GM13976 (cell line): ENCODE measurements at places on chromosomes 3 and 15.

- DNase-seq, result no peak
These were observed 41.8 kb upstream of the ARPIN start for GRCh38 chr15:89954541-89954940.

- no peak for DNase-seq
These were observed 12.5 kb downstream of the DOCK3 start for GRCh38 chr3:50687127-50687751.

DNA sequence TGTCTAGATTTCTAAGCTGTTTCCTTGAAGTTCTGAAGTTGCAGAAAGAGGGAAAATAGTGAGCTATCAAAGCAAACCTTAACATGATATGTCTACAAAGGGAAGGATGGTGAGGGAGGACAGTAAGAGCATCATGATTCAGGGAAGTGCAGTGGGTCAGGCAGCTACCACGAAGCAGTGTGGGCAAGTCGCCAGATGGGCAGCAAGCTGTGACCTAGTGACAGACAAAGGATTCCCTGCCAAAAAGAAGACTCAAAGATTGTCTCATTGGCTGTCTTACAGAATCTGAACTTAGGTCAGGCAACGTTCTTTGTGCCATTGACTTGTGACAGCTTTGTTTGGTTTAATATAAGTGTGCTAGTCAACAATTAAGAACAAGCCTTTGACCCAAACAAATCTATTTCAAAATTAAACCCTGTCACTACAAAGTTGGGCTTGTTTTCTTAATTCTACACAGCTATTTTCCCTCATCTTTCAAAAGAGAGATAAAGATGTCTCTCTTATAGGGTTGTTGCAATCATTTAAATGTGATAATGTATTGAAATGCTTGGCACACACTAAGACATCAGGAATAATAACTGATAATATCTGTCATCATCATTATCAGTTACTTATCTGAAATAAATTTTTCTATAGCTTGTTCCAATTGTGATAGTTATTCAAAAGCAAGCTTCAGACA, 153.3 kb downstream of the ECT2 start:
- no peak for DNase-seq

GRCh38 chr15:85318048-85318731, 62.2 kb upstream of the AKAP13 start:
- DNase-seq, result peak; percentile 71

DNA sequence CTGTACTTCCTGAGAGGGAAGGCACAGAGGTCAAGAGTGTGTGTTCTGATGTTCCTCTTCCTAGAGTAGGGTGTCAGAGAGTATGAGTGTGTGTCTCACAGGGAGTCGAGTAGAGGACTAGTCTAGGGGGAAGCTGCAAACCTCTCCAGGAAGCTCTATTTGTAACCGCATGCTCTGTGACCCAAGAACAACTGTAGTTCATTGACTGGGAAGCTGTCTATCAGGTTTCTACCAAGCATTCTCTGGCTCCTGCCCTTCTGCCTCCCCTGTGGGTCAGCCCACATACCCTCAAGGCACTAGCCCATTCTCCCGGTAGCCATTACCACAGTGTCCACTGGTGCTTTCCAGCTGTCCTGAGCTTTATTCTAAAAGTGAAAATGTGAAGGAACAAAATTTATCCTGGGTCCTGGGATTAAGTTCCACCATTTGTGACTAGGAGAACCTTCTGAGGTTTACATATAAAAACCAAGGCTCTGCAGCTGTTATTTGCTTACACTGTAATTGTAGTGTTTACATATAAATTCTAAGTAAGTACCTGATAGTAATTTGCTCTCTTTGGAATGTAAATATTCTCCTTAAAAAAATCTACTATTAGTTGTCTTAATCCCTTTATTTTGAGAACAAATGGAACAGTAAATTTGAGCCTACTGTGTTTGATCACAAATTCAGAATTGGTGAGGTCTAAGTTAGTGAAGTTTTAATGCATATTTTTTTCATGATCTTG, 40.7 kb downstream of the MYRIP start:
- no peak for DNase-seq

DNA sequence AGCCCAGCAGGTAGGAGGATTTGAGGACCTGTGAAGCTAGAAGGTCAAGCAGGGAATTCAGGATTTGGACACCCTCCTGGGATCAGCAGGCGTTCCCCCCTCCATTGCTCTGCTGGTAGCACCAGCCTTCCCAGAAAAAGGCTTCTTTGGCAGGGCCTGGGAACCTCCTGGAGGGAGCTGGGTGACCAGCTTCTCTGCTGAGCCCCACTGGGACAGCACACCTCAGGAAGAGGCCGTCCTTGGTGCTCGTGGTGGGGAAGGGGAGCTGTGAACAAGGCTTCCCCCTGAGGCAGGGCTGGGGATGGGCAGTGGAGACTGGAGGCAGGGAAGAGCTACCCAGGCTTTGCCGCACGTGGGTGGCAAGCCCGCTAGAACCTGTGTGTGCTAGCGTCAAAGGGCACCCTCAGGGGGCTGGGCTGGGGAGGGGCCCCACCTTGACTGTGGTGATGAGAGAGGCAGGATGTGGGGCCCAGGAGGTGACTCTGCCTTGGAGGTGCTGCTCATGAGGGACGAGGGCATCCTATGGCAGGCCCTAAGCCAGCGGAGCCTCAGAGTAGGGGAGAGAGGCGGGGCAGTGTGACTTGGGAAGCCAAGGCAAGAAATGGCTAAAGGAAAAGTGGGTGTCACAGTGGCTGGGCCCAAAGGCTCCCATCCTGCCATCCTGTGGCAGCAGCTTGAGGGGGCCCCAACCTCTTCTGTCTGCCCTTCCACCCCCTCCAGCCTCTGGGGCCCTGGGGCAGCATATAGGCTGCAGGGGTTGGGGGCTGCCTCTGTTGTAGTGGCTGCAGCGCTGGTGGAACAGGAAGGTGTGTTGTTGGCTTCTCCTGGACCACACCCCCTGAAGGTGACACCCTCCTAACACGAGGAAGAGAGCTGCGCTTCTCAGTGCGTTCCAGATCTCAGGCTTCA, 20.7 kb downstream of the KLF13 start:
- no peak for DNase-seq

DNA sequence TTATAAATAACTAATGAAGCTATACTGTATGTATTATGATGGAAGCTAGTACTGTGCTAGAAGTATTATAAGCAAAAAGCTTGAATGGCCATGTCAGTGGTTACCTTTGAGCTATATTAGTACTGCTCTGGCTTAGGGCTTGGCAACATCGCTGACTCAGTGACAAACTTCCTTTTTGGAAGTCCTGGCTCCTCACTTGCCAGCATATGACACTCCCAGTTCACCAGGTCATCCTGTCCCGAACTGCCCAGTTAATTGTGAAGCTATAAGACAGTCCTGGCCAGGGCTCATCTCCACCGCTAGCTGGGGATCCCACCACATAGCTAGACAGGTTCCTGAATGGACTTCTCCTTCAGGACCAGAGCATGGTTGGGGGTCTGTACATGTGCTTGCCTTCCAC, 31.9 kb downstream of the RAB8B start:
- no peak for DNase-seq

GRCh38 chr15:32951736-32952464, 234.1 kb downstream of the GREM1 start:
- DNase-seq, result no peak

GRCh38 chr3:111859974-111860859, 1.2 kb downstream of the PHLDB2 start:
- peak; percentile 76 for DNase-seq

DNA sequence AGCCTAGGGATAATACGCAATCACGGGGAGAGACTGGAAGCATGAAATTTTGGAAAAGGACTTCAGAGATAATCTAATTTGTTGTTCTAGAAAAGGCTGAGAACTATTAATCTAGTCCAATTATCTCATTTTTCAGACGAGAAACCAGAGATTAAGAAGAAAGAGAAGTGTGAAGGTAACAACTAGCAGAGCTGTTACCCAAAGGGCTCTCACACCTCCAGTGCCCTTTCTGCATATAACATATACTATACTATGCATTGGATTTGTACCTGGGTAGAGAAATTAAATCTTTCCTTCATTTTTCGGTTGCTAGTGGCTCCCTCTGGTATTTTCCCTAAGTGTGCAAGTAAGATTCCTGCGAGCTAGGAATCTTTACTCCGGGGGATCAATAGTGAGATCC, 13.4 kb upstream of the TM4SF19 start:
- DNase-seq, result no peak

- no peak for DNase-seq
These were observed 44.5 kb downstream of the CP start for GRCh38 chr3:149177122-149177521.

- DNase-seq, result no peak
These were observed 24.7 kb downstream of the KAT2B start for GRCh38 chr3:20064796-20065564.

- DNase-seq, result no peak
These were observed 9.8 kb downstream of the SLC6A1 start for GRCh38 chr3:11002371-11002807.

GRCh38 chr3:197353001-197353866, 54.8 kb upstream of the DLG1 start:
- no peak for DNase-seq

DNA sequence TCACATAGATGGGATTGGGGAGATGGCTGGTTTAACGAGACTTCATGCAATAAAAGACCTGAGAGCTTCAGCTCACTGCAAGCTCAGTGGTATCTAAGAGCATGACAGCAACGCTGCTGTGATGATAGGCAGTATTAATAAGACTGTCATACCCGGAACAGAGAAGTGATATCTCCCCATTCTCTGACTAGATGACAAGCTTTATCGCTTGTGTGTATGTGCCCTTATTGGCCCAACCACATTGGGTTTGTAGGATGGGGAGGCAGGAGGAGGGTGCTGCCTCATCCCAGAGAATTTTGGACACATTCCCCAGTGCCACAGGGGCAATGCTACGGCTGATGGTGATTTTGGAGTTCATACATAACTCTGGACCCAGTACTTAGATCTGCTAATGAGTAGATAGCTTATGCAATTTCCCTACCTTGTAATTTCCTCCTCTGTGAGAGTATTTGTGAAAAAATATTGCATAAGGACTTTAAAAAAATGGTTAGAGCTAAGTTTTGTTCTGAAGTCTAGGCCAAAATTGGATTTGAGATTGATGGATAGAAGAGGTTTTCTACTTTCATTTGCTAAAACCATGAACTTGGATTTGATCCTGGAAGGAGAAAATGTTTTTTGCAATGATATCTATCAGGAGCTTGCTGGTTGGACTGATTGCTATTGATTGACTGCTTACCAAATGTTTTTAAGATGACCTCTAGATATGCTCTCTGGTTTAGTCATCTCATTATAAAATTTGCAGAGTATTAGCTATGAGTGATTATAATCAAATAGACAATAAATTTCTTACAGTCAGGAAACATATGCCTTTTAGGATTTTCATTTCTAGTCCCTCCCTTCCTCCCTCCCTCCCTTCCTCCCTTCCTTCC, 14.0 kb upstream of the TMEM212 start:
- no peak for DNase-seq

GRCh38 chr3:79086514-79086913, 681.3 kb downstream of the ROBO1 start:
- peak; percentile 25 for DNase-seq

DNA sequence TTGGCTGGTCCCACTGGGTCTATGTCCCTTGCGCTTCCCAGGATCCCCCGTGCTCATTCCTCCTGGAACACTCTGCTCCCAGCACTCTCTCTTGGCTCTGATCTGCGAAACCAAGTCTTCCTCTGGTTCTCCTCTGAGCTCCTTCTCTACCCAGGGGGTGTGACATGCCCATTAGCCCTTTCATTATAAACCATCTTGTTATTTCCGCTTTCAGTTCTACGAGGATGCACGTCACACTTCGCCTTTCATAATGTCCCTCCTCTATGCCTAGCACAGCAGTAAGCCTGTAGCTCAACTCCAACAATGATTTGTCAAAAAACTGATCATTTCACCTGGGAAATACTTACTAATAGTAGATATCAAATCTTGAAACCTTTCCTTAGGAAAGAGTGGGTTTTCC, 52.0 kb upstream of the RAD18 start:
- DNase-seq, result no peak

DNA sequence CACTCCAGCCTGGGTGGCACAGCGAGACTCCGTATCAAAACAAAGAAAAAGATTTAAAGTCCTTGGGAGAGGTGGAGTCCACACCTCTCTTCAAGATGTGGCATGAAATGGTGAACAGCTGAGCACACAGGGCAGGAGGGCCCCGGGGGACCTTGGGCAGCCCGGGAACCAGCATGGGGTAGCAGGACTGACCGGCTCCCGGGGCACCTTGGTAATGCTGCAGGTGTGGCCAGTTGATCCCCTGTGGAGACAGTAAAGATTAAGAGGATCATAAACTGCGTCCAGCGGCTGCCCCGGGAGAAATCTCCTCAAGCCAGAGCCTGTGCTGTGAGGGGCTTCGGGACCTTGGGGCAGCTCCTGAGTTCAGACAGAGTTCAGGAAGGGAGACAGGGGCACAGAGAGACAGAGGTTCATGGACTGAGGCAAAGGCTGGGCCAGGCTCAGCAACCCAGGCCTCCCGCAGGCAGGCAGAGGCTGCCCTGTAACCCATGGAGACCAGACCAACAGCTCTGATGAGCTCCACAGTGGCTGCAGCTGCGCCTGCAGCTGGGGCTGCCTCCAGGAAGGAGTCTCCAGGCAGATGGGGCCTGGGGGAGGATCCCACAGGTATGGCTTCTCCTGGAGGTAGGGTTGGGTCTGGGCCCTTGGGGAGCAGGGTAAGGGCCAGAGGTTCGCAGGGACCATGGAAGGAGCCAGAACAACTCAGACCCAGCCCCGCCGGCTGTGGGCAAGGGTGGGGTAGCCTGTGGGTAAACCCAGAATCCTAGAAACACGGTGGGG, at the start of gene NR2E3:
NR2E3 (plus strand) TSS at position 299 of the 780 bp plus-strand sequence; CDS start at position 489, 190 bp downstream.
- DNase-seq, result peak; percentile 24

DNA sequence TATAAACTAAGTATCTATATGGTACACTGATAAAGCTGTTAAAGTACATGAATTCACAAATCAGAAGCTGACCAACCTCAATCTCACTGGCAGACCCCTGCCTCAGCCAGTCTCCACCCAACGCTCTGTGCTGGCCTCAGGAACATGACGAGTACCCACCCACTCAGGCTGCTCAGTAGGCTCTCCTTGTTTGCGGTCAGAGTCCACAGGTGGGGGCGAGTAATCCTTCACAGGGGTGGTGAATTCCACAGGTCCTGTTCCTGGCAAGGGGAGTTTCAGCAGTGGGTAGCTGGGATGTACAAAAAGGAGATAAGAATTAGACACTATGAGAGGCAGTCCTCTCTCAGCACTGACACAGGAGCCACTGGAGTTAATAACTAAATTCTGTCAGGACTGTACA, 40.9 kb downstream of the SCAP start:
- no peak for DNase-seq

GRCh38 chr3:79367066-79367465, 400.7 kb downstream of the ROBO1 start:
- no peak for DNase-seq

DNA sequence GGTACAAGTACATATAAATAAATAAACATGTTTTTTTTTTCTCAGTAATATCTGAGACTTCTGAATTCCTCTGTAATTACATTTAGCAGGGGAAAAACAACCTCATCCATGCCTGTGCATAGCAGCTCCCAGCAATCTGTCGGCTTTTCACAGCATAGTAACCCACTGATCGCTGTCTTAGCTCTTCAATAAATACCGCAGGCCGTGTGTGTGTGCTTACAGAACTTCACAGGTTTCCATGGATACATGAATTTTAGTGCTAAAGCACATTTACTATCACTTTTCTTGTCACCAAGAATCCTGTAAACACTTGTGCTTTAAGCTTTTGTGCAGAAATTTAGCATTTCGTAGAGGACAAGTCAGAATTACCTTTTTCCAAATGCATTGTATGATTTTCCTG, 4.0 kb upstream of the PLAAT1 start:
- DNase-seq, result no peak
